ENCODE measurements at places on chromosomes 5 and 9.

- DNase-seq, result no peak
Observed at GRCh38 chr5:9619331-9620092, 10.6 kb downstream of the TAS2R1 start.

DNA sequence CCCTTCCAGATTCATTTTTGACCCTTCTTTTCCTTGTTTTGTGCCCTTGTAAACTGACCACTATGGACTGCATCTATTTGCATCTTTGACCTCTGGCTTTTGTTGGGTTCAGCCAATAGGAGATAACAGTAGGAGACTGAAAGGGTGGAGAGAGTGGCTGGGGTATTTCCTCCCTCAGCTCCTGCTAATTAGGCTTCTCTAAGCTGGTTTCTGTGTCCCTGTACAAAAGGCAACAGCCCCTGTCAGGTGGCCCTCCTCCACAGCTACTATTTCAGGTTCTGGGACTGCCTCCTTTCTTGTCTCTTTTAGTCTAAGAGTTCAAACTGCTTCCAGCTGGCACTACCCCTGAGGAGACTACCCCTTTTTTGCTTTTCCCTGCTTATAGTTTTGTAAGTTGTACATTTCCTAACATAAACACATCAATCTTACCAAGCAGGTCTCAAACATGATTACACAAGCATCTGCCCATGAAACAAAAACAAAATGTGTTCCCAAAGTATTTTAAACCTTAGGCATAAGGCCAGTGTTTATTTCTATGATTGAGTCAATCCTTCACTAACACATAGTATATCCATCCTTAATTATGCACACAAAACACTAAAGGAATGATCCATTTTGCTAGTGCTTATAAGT, 262.0 kb upstream of the TRPM3 start:
- no peak for DNase-seq

- DNase-seq, result no peak
Observed at GRCh38 chr5:83055166-83055565, 22.0 kb downstream of the TMEM167A start.

DNA sequence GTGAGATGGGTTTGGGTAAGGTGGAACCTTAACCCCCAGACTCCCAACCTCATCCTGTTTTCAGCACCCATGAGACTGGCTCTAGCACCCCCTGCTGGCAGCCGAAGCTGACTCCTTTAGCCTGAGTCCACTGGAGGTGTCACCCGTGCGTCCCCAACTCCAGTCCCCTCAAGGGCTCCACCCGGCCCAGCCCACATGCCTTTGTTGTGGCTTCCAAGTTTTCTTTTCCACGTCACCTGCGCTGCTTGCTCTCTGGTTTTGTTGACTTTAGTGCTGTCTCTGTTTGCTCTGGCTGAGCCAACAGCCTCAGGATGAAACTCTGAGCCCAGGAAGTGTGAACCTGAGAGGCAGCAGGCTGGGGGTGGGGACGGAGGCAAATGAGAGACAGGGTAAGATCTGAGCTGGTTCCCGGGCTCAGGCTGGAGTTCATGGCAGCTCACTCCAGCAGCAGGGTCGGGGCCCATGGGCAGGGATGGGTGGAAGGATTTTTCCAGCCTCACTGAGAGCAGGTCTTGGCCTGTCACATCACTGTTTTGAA, 13.2 kb upstream of the AQP7 start:
- peak; percentile 86 for DNase-seq

- DNase-seq, result no peak
Observed at GRCh38 chr5:169351721-169352120, 50.8 kb upstream of the SLIT3 start.

GRCh38 chr5:9431151-9431495, 114.8 kb downstream of the SEMA5A start:
- no peak for DNase-seq

GRCh38 chr9:84170521-84171141, 169.9 kb downstream of the SLC28A3 start:
- no peak for DNase-seq

DNA sequence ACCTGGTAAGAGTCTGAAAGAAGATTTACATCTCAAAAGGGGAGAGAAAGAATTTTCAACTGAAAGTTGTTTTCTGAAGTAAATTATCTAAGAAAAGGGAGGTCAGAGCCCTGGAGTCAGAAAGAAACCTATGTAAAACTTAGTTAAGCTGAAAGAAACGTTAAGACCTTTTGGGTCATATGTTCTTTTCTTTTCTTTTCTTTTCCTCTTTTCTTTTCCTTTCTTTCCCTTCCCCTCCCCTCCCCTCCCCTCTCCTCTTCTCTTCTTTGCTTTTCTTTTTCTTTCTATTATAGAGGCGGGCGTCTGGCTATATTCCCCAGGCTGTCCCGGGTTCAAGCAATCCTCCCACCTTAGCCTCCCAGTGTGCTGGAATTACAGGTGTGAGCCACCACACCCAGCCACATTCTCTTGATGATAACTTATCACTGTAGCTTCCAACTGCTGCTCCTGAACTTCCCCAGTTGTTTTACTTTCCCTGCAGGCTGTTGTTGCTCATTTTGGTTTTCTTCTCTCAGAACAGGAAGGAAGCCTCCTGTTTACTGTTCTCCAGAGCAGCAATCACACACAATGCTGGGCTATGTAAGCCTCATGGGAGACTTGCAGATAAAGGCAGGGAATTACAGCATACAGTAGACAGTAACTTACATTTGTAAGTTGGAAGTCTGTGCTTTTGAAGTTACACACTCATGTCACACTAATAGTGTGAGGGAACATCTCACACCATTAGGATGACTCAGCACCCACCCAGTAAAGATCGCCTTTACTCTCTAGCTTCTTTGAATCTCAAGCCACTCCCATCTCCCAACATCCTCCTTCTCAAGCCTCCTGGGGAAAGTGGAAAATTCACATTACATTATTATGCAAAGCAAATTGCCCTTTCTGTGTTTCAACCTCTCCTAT, 2216.6 kb upstream of the WWC1 start:
- no peak for DNase-seq

DNA sequence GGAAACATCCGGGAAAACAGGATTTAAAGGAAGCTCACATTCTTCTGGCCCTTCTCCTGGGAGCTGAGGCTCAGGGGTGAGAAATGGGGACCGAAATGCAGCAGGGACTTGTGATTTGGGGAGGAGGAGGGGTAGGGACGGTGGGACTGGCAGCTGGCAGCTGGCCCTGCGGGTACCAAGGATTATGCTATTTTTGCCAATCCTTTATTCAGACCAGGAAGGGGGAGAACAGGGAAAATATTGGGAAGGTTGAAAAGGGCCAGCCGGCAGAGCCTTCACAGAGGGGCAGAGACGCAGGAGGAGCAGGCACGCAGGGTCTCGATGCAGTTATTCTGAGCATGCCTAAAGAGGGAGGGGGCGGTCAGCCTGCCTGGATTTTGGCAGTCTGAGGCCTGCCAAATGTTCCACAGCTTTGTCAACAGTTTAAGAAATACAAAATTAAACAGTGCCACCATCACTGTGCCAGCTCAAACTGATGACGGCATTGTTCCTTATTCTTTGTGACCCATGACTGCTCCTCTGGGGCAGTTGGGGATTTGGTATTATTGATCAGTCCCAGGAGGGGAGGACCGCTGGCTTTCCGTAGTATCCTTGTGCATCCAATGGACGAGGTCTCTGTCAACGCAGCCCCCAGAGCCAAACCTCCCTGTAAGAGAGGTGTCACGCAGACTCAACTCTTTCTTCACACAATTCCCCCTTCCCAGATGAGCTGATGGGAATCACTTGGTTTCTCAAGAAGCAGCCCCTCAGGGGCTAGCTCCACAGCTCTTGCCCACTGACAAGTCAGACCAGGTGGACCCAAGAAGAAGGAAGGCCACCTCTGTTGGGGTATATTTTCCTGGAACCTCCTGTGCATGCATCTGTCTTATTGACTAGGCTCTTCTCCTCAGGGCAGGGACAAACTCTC, 553.3 kb downstream of the BNC2 start:
- no peak for DNase-seq

GRCh38 chr5:3361811-3362605, 233.6 kb upstream of the IRX1 start:
- DNase-seq, result no peak

GRCh38 chr5:74943905-74944304, 77.7 kb upstream of the FAM169A start:
- no peak for DNase-seq

DNA sequence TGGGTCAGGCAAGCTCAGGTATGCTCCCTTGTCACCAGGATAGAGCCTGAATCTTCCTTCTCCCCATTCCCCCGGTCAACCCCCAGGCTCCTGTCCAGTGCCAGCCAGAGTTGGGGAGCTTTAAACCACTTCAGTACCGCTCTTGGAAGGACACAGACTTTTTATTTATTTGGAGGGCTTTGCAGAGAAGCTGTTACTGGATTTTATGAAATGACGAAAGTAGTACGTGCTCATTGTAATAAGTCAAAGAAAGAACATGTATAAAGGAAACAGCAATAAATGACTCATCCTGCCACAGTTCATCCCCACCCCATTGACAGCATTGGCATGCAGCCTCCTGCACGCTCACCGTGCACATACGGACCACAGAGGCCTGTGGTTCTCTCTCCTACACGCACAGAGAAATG, 230.3 kb downstream of the AUH start:
- peak; percentile 90 for DNase-seq

DNA sequence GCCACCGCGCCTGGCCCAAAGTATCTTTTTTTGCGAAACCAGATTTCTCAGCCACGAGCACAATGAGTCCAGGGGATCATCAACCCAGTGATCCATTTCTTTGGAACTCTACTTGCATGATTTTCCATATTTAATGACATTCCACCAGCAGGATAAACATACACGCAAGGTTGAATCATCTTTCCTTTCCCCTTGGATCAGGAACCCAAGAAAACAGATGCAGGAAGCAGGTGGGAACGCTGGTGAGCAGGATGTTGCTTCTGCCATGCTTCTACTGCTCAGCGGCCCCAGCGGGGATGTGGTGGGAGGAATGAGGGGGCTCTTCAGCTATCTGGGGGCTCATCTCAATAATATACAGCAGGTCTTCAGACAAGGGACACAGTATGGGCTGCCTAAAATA, 118.2 kb downstream of the SEC61B start:
- DNase-seq, result no peak

GRCh38 chr9:101860920-101861319, 122.5 kb upstream of the GRIN3A start:
- no peak for DNase-seq

- no peak for DNase-seq
Observed at GRCh38 chr5:112917453-112917995, 4.5 kb downstream of the REEP5 start.

DNA sequence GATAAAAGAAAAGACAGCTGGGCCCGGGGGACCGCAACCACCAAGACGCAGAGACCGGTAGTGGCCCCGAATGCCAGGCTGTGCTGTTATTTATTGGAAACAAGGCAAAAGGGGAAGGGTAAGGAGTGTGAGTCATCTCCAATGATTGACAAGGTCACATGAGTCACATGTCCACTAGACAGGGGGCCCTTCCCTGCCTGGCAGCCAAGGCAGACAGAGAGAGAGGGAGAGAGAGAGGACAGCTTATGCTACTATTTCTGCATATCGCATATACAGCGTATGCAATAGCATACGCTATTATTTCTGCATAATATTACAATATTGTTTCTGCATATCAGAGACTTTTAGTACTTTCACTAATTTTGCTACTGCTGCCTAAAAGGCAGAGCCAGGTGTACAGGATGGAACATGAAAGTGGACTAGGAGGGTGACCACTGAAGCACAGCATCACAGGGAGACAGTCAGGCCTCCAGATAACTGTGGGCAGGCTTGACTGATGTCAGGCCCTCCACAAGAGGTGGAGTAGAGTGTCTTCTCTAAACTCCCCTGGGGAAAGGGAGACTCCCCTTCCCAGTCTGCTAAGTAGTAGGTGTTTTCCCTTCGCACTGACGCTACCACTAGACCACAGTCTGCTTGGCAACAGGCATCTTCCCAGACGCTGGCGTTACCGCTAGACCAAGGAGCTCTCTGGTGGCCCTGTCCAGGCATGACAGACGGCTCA, 50.3 kb downstream of the RFX3 start:
- no peak for DNase-seq

DNA sequence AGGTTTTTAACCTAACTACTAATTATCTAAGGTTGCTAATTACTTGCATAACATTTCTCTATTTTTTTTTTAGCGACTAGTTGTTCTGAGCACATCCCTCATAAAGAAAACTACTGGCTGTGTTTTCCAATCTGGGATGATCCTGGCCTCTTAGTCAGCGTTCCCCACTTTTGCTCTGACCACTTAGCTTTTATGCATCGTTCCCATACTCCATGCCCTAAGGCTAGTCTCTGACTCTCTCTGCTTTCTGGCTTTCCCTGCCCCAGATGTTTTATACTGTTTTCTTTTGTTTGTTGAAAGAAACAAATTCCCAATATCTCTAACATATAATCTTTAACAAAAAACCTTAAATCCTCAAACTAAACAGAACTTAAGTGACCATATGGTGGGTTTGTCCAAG, 217.9 kb downstream of the SPATA31D1 start:
- no peak for DNase-seq

- no peak for DNase-seq
Observed at GRCh38 chr9:21244836-21245235, 5.0 kb upstream of the IFNA14 start.

DNA sequence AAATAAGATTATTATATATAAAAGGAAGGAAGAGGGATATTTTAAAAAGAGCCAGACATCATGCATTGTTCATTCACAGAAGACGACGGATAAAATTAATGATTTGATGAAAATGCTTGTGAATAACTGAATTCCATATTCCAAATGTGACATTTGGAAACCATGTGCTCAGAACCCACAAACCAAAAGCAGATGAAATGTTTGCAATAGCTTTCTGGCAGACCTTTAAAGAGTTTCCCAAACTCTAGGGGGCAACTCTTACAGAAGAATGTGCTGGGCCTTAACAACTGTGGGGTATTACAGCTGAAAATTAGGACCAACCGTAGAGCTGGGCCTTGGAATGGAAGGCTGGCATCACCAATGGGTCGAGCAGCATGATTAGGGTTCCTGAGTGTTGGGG, 471.0 kb downstream of the EFNA5 start:
- no peak for DNase-seq

DNA sequence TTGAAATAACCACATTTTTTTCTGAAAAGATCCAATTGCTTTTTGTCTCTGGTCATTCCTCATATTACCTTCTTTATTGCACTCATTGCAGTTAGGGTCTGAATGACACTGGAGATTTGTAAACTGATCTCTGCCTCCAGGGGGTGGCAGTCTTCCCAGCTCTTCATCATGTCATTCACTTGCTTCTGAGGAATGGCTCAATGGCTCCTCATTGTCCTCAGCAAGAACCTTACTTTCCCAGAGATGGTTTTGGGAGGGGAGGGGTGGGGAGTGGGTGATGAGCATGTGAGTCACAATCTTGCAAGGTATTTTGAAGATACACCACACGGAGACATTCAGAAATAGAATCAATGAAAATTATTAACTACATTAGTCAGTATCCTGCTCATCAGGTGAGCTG, 159.8 kb upstream of the GAS1 start:
- DNase-seq, result no peak

DNA sequence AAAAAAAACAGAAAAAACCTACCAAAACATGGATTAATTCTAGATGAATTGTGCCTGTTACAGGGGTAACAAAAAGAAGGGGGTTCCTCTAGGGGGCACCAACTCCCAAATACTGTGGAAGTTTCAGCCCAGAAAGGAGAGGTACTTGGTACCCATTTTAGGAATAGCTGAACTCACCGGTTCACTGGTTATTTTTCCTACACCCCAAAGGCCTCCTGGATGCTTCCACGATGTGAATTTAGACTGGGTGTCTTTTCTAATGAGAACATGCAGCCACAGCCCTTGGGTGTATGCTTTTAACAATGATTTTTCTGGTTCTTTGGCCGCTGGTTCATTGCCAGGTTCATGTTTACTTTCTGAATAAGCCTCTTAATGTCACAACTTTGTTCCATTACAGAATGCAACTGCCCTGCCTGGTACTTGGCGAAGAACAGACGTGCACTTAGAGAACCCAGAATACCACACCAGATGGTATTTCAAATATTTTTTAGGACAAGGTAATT, 46.7 kb downstream of the GARNL3 start:
- peak; percentile 11 for DNase-seq
